ENCODE measurements at places on chromosomes 11 and 22. TPM values are rescaled to one million over a fixed set of nuclear protein-coding genes. Genes with fewer than 3 reads are reported as not detected.
A peak's percentile ranks its signal among the peaks of the same experiment; 100 is the strongest.

DNA sequence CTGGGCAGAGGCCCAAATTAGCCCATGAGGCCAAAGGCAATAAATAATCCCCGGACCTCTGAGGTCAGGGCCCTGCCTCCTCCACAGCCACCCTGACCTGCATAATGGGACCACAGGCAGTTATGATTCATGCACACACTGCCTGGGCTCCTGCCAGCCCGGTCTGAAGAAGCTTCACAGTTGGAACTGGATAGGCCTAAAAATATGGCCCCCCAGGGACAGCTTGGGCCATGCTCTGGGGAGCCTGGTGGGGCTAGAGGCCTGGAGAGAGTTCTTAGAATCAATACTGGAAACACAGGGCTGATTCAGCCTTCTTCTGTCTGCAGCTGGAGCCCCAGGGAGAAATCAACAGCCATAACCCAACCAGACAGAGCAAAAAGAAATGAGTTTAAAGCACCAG lies 112.8 kb upstream of the CADM1 start:
- peak; percentile 45 for DNase-seq

DNA sequence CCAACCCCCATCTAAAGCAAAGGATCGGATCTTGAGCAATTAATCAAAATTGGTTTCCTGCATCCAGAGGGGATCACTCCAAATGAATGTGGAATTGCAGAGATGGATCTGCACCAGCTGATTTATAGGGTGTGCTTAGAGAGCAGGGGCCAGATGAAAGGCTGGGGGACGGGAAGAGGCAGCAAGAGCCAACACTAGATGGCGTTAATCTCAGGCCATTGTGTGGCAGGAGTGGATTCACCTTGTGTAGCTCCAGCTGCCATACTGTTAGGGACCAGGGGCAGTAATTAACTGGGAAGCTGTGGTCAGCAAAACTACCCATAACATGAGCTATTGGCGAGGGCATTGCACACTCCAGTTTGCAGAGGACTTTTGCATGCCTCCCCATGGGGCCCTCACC lies 35.6 kb downstream of the SERPINH1 start:
- peak; percentile 36 for DNase-seq

- DNase-seq: no peak
Measured at GRCh38 chr11:16095756-16096155, 260.6 kb downstream of the SOX6 start.

DNA sequence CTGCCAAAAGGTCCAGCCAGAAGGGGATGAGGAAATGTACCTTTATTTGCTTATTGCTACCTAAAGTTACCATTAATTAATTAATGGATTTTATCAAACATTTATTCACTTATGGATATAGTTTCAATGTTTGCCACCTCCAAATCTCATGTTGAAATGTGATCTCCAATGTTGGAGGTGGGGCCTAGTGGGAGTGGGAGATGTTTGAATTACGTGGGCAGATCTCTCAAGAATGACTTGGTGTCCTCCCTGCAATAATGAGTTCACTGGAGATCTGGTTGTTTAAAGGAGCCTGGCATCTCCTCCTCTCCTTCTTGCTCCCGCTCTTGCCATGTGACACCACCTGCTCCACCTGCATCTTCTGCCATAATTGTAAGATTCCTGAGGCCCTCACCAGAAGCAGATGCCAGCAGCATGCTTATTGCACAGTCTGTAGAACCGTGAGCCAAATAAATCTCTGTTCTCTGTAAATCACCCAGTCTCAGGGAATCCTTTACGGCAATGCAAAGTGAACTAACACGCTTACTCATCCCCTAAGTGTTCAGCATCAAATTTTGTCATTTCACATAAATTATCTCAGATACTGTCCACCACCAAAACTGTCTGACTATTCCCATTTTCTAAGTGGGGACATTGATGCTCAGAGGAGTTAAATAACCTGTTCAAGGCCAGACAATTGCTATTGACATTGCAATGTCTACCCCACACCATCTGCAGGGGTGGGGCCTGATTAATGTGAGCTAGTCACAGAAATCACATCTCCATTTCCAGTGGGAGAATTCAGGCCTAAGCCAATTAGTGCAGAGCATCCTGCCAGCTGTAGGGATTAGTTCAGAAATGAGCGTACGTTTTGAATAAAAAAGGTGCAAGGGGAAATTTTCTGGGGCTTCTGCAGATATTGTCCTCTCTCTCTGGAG lies 51.6 kb upstream of the SYN3 start:
- no peak for DNase-seq

Gene LRP4
- 1.4 TPM for polyA plus RNA-seq
